ENCODE measurements at places on chromosomes 6 and 20.

DNA sequence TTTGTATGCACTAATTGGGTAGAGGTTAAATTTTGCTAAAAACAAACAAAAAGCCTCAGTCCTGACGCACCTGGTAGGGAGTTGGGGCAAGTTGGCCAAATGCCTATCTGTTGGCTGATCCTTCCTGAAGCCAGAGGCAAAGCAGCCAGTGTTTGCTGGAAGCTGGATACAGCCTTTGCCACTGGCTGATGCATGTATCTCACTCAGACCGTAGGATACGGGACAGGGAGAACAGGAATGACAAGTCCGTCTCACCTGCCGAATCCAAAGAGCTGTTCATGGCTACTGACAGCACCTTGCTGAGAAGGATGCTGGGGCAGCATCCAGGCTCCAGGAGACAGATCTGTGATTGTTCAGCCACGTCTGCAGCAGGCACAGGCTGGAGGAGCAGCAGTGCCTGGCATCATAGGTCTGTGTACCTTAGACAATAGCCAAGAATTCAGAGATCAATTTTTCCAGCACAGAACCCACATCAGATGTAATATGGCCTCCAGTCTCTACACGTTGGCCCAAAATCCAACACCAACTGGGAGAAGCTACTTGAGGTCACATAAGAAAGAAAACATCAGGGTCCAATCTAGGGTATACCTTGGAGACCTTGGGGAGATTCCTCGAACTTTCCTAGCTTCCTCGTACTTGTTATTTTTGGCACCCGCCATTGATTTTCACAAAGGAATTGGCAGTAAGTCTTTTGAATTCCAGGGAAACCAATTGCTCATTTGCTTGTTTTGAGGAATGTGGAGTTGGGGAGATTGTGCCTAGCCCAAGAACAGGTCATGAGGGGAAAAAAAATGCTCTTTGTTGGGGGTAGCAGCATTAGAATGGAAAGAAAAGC is 108.5 kb upstream of the ARMC2 start:
- no peak for DNase-seq

DNA sequence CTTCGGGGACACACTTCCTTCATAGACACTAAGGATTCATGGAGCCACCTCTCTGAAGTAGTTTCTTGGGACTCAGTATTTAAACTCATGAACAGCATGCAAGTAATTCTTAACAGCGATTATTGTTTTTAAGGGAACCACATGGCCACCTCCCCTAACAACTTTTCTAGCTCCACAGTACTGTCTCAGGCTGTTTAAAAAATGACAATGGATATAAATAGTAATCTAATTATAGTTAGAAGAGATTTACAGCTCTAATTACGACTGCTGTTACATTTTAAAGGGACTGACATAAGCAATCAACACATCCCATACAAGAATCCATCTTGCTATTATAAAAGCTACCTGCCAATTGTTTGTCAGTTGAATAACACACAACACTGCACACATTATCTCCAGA is 72.1 kb upstream of the HDGFL1 start:
- no peak for DNase-seq

DNA sequence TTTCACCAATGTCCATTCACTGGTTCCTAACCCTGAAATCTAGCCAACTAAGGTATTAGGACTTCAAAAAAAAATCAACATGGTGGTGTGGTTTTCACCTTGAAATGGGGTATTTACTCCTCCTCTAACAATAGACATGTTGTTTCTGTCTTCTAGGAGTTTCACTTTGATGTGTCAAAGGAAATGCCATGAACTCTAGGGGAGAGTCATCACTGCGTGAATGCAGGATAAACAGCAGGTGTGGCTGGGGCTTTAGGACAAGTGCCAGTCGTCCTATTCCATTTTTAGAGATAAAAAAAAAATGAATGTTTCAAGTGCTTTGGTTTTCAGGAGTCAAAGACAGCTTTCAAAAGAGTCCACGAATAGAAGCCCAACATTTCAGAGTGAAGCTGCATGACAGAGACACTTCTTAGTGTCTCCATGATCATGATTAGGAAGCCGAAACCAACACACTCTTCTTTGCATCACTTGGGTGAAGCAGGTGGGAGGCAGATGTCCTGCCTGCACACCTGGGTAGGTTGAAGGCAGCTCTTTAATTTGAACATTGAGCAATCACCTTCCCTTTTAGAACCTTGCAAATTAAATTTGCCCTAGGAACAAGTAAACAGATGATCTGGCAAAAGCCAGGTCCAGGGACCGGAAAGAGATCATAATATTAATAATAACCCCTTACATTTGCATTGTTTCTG is 328.5 kb upstream of the PRDM1 start:
- DNase-seq, result no peak

- DNase-seq, result peak; percentile 55
Observed at GRCh38 chr6:27867051-27867944, 44.9 kb downstream of the OR2B2 start.

Data from T follicular helper cell (primary cell).